Urothelium cell line (cell line): ENCODE measurements at places on chromosomes 4 and X.

GRCh38 chrX:148457279-148457678, 43.1 kb upstream of the AFF2 start:
- no peak for DNase-seq

GRCh38 chr4:127995776-127996175, 30.6 kb downstream of the ABHD18 start:
- no peak for DNase-seq

DNA sequence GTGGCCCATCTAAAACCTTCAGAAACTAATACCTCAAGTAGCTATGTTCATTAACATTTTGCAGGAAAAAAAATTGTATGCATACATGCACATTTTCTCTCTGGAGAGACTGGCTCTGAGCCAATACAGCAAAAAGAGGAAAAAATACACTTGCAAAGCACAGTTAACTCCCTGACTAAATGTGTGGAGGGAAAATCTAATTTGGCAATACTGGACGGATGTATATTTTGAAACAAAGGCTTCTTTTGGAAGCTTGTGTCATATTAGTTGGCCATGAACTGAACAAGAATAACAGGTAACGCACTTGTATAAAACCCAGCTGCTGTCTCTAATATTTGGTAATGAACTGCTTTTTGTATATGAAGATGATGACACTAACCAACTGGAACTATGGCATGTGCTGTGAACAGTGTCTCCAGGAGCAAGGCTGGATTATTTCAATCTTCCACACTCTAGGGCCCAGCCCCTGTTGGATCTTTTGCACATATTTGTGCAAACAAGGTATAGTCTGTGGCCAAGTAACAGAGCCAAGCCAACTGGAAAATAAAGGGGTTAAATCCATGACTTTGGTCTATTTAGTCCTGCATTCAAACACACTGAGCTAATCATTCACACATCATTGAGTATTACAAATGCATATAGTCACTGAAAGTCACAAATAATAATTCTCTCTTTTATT, 67.9 kb upstream of the NRK start:
- no peak for DNase-seq

GRCh38 chrX:30733852-30734660, 80.8 kb downstream of the GK start:
- DNase-seq, result no peak

DNA sequence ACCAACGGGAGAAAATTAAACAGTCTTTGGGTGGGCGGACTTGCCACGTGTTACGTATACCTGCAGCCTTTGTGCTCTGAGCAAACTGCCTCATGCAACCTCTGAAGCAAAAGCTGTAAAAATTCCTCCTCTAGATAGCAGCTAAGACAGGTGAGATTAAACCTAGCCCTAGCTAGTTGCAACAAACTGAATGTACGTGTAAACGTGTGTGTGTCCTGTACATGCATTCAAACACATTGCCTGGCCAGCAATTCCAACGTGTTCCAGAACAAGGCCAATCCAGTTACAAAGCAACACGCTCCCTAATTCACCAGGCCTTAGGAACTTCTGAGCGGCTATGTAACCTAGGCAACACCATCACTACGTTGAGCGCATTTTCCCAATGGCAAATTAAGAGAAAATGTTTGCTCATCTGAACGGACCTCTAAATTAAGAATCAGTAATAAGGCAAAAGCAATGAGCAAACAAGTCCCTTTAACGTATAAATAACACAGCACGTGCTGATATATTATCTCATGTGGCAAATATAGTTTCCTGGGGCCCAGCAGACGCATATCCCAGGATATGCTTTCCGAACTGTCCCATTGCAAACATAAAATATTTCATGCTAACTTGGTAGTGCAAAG, 792 bp downstream of the PPID start:
- peak; percentile 16 for DNase-seq
